ENCODE measurements at places on chromosomes 4 and X.

GRCh38 chr4:179836179-179837075 lies 2394.2 kb upstream of the AGA start:
- no peak for DNase-seq

GRCh38 chr4:81601358-81601694 lies 129.6 kb upstream of the RASGEF1B start:
- DNase-seq, result no peak

DNA sequence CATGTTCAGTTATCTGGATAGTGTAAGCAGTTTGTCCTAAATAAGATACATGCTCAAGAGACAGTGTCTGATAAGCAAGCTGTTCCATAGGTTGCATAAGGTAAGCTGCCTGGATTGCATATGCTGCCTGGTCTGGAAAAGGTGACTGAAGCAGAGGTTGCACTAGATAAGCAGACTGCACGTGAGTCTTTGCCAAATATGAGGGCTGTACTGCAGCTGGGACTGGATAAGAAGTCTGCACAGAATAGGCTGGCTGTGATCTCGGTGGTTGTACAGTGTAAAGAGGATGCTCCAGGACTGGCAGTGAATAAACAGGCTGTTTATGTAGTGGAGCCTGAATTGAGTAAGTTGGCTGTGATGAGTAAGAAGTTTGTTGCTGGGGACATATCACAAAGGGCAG lies 68.9 kb downstream of the WNK3 start:
- no peak for DNase-seq

GRCh38 chrX:118205421-118206395 lies 89.1 kb upstream of the KLHL13 start:
- DNase-seq, result no peak

- peak; percentile 71 for DNase-seq
Measured at GRCh38 chrX:153944140-153944799, at the start of gene RENBP. RENBP (minus strand) TSS chrX:153944643; CDS start chrX:153944610, 33 bp downstream.

DNA sequence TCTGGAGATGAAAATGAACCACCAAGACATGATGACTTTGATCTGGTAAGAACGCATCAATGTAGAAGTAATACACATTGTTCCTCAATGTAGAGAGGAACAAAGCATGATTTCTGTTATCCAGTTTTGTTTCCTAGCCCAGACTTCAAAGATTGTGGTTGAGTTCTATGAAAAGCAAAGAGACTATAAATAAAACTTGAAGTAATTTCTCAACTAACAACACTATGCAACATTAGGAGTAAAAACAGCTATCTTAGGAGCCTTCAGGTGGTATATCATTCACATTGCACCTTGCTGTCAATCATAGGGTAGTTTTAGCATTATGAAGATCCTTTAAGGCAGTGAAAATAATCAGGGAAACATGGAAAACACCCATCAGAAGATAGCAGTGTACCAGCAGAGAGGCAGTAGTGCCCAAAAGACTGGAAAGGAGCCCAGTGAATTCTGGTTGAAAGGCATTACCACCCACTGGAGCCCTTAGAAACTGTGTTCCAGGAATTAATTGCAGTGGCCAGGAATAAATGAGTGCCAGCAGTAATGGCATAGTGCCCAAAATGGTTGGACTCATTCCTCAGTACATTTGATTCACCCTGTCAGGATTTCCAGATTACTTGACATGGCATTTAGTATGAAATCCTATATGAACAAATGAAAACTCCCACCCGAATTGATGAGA lies 300.7 kb upstream of the CXXC4 start:
- no peak for DNase-seq
